T-helper 9 cell (primary cell): ENCODE measurements at places on chromosomes 5 and 9.

- DNase-seq = no peak
Measured at GRCh38 chr5:169298193-169298592, 2.7 kb downstream of the SLIT3 start.

GRCh38 chr5:2253040-2253975 lies 370.6 kb upstream of the IRX4 start:
- DNase-seq = no peak

GRCh38 chr5:129903466-129904101 lies 681 bp upstream of the CHSY3 start:
- no peak for DNase-seq

- DNase-seq = no peak
Measured at GRCh38 chr5:26868504-26868903, 169.9 kb downstream of the CDH9 start.

GRCh38 chr9:126125177-126125576 lies 201.5 kb upstream of the MVB12B start:
- DNase-seq = no peak

DNA sequence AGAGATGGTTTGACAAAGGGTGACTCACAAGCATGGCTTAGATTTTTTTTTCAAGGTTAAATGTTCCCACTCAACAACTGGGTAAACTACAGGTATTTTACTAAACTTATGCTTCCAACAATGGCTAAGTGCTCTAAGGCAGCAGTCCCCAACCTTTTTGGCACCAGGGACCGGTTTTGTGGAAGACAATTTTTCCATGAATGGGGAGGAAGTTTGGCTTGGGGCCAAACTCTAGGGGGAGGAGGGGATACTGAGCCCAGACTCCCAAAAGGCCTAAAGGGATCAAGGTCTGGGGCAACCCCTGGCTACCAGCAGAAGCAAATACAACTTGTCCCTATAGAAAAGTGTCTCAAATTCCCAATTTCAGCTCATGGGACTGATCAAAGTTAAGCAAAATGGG lies 32.0 kb upstream of the HSD17B3 start:
- DNase-seq = no peak

- no peak for DNase-seq
Measured at GRCh38 chr5:24347158-24347557, 297.6 kb downstream of the CDH10 start.

DNA sequence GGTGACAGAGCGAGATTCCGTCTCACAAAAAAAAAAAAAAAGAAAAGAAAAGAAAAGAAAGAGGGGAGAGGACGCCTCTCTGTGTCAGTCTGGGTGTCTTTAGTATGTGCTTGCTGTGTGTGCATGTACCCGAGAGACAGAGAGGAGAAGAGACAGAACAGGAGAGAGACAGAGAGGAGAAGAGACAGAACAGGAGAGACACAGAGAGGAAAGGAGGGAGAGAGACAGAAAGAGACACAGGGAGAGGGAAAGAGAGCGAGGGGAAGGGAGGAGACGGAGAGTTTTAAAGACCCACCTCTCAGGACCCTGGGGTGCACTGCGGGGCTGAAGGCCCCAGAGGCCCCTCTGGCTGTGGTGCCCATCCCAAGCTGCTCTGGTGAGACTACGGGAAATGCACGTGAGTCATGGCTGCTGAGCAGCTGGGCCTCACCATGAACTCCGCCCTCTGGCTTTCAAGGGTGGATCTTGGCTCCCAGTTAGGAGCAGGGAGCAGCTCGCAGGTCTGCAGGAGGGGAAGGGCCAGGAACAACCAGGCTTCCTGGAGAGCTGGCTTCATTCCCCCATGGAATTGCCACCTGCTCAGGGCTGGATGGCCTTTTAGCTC lies 7.9 kb downstream of the SLC6A3 start:
- DNase-seq = no peak

- DNase-seq = no peak
Measured at GRCh38 chr5:169440107-169440705, 139.3 kb upstream of the SLIT3 start.

- DNase-seq = no peak
Measured at GRCh38 chr5:19917588-19918122, 70.3 kb downstream of the CDH18 start.

DNA sequence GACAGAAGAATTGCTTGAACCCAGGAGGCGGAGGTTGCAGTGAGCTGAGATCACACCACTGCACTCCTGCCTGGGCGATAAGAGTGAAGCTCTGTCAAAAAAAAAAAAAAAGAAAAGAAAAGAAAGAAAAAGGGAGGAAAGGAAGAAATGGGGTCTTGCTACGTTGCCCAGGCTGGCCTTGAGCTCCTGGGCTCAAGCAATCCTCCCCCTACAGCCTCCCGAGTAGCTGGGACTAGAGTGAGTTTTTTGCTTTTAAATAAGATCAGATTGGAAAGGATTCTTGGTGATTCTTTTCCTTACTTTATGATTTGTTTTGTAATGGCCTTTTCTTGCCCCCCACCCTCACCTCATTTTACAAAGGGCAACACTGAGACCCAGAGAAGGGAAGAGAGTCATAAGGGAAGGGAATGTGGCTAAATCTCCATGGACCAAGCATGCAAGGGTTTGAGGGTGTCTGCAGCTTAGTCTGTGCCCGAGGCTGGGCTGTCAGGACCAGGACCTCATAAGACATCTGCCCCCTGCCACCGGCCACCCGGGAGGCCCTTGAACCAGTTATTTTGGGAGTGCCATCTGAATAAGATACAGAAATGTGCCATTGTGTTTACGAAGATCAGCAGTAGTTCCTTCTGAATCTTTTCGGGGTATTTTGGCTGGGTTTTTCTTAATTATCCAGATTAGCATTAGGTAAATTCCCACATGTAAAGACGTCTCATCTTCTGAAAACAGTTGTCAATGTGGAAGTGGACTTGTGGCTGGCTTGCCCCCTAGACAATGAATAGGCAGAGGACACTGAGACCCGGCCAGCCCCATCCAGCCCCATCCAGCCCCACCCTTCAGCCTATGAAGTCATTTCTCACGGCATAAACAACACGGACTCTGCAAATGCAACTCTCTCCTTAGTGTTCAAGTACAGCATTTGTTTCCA lies 44.5 kb upstream of the GRHPR start:
- DNase-seq = no peak

DNA sequence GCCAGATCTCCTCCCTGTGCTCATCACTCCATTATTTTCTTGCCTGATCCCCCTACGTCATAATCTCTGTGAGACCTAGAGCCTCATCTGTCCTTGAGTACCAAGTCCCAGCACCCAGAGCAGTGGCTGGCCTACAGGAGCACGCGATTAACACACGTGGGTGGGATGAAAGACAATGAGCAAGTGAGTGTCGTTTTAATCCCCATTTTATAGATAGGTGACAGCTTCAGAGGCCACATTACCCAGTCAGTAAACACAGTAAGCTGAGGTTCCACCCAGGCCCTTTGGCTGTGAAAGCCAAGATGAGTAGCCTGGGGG lies 17.3 kb downstream of the TRUB2 start:
- no peak for DNase-seq

- no peak for DNase-seq
Measured at GRCh38 chr9:99050292-99050911, 54.5 kb upstream of the TGFBR1 start.

DNA sequence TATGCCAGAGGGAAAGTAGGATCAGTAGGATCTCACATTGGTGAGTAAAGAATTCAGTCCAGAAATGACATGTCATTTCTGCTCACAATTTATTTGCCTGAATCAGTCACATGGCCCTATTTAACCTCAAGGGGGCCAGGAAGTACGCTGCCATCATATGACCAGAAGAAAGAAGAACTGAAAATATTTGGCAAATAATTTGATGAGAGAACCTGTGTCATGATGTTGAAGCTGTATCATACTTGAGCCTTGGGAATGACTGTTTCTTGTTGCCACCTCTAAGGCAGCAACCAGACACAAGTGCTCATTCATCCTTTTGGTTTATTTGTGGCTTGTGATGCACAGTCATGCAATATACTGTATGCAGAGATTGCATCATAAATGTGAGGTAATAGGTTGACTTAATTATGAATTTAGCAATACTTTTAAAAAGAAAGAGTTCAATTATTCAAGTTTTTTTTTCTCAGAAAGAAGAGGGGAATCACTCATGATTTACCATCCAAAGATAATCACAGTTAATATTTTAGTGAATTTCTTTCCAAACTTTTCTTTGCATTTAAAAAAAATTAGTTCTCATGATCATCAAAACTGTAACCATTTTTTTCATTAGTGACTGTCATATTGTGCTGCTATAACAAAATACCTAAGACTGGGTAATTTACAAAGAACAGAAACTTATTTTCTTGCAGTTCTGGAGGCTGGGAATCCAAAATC lies 8.2 kb upstream of the ZFYVE16 start:
- DNase-seq = no peak

DNA sequence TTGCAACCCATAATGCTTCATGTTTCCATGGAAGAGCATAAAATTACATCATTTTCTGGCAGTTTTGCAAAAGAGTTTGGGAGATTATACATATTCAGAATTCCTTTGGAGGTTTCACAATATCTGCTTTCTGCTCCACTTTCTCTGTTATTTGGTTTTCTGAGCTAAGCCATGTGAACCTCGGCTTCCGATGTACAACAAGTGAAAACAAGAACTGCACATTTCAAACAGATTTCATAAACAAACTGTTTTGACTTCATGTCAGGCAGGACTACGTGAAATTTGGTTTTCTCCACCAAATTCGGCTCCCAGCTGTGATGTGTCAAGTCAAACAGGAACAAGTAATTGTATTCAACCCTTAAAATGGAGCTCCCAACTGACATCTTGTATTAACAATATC lies 609.8 kb downstream of the IRX1 start:
- DNase-seq = no peak

DNA sequence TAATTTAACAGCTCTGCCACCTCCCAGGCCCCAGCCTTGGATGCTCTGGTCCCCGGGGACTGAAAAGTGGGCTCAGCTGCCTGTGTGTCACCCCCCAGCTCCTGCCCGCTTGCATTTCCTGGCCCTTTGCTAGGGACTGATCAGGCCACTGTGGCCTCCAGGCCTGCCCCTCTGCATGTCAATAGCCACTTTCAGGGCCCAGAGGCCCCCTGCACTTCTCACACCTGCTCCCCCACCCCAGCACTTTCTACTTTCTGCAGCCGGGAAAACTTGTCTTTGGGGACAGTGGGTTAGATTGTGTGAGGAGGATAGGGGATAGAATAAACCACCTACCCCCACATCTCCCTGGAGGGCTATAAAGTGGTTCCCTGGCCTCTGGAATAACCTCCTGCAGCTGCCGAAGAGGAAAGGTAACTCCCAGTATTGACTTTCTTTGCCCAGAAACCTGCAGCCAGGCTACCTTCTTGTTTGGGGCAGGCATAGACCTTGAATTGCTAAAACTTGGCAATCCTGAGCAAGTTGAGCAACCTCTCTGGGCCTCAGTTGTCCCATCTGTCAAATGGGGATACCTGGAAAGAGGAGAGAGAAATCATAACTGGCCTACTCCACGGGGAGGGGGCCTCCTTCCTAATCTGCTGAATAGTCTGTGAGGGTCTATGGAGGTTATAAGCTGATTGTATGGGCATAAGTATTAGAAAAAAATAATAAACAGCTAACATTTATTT lies 7.8 kb downstream of the AIF1L start:
- DNase-seq = no peak

GRCh38 chr9:99732715-99733114 lies 89.0 kb upstream of the NR4A3 start:
- no peak for DNase-seq

DNA sequence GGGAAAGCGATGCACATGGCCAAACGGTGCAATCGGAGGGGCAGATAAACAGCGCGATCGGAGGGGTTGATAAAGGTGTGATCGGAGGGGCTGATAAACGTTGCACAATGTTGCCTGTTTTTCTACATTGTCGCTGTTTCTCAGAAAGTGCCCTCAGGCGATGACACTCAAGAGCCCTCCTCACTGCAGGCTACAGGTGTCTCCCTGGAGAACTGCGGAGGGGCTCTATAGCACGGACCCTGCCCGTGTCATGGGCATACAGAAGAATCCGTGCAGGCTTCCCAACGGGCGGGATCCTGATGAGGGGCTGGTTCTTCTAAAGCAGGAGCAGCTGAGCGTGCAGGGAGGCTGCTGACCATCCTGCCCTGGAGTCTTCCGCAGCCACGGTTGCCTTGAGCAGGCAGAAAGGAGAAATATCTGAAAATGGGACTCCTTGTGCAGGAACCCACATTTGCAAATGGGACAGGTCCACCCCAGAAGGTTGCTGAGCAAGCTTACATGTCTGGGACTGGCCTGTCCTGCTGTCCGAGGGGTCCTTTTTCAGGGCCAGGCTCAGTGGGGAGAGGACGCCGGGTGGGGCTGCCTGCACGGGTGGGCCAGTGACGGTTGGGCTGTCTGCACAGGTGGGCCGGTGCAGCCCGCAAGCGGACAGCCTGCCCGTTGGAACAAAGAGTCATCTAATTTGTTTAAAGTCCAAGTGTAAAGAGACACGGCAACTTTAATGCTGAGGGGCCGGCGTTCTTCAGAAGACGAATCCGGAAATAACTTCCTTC lies 25.1 kb upstream of the LPCAT1 start:
- DNase-seq = no peak

DNA sequence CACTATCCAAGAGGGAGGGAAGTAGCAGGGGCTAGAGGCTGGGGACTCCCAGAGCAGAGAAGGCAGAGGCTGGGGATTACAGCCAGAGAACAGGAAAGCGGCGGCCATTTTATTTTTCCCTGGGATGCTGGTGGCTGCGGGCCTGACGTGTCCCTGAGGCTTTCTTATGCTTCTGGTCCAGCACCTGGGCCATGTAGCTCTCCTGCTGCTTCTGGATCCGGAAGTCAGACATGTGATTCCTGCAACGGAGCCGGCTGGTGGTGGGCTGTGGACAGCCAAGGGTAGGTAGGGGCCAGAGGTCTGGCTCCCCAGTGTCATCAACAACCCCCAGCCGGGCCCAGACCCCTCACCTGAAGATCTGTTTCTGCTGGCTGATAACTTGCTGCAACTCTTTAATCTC lies 1.8 kb upstream of the PROB1 start:
- no peak for DNase-seq

DNA sequence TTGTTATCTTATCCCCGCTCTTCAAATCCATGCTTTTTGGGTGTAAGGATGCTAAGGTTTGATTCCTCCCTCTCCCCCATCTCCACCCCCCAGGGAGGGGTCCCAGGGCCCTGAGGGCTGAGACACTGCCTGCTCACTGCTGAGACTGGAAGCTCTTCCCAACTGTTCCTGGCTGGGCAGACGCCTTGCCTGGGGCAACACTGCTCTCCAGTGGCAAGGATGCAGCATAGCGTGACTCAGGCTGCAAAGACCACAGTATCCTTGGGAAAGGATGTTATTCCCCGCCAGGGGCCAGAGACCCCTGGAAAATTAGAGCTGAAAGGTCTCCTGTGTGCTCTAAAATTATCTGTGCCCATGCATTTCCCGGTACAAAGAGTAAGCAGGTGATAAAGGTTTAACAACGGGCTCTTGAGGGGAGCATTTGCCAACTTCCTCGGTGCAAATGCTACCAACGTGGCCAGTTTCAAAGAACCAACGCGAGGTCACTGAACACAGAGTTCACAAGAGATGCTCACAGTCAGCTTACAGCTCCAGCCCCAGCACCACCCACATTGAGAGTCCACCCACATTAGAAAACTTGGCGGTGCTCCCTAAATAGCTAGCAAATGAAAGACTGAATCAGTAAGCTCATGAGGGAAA lies 271.9 kb downstream of the NSG2 start:
- DNase-seq = no peak
